RPMI7951 (cell line): ENCODE measurements at places on chromosomes 4 and X. TPM values are rescaled to one million over a fixed set of nuclear protein-coding genes. Genes with fewer than 3 reads are reported as not detected.

NR3C2 gene
- 0.10 TPM in 1 of 2 replicates, not detected in the other for total RNA-seq

DNA sequence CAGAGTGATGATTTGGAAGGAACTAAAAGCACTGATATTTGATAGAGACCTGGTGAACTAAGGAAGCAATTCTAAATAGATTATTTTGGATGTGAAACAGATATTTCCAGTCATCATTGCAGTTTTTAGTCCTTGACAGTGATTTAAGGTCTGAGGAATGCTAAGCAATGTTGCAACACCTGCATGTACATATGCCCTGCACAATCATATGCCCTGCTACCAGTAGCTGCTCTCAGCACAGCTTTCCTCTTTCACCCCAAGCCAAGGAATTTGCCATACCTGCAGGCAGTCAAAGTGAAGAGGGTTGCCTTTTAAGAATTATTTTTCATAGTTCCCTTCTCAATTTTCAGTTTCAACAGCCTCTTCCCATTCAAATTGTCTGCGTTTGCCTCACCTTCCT is 8.7 kb upstream of the FAM47A start:
- DNase-seq, result no peak

GRCh38 chr4:2891294-2891693 is 47.6 kb downstream of the ADD1 start:
- peak; percentile 9 for DNase-seq

DNA sequence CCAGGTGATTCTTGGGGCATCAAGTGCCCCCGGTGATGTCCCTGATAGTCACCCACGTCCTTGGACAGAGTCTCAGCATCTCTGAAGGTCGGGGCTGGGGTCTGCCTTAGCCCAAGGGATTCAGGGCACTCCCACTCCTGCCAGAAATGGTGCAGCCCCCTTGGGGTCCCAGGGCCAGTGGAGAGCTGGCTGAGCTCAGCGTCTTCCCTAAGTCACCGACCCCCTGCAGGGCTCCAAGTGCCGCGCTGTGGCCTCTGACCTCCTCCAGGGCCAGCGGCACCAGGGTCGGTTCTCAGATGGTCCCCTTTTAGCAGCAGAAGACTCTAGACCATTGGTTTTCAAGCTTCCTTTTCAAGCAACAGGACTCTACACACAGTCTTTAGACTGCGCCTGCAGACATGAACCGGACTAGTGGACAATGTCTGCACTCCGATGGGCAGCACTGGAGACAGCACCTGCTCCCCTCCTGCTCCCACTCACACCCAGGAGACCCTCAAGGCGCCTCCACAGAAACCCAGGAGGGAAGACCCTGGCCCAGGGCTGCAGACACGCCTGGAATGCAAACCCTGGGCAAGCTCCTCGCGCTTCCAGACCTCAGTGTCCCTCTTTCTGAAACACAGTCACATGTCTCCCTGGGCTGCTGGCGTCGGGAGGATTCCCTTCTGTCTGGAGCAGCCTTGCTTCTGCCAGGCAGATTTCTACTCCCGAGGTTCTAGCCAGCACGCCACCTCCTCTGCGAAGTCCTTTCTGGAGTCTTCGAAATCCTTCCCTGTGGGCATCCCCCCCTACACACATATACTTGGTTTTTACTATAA is 53.9 kb downstream of the ABLIM2 start:
- no peak for DNase-seq

PWWP3B gene
- not detected in 2 replicates for total RNA-seq

ENOPH1 gene
- 41.4 and 47.8 TPM in 2 replicates for total RNA-seq

DNA sequence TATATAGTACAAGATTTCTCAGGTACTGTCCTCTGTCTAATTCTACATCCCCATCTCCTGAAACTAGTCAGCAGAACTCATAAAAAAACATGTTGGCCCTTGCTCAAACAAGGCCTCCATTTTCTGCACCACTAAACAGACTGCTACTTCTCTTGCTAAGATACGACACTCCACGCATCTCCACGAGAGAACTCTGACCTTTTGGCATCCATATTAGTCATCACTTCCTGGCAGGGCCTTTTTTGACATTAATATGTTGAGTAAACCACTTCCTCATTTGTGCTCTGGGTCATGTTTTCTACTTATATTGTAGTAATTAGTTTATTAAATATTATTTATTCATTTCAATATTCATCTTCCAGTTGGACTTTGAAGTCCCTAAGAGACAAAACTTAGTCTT is 65.6 kb downstream of the DCAF8L1 start:
- DNase-seq, result peak; percentile 27

PLP1 gene
- 3.1 and 3.3 TPM in 2 replicates for total RNA-seq

DNA sequence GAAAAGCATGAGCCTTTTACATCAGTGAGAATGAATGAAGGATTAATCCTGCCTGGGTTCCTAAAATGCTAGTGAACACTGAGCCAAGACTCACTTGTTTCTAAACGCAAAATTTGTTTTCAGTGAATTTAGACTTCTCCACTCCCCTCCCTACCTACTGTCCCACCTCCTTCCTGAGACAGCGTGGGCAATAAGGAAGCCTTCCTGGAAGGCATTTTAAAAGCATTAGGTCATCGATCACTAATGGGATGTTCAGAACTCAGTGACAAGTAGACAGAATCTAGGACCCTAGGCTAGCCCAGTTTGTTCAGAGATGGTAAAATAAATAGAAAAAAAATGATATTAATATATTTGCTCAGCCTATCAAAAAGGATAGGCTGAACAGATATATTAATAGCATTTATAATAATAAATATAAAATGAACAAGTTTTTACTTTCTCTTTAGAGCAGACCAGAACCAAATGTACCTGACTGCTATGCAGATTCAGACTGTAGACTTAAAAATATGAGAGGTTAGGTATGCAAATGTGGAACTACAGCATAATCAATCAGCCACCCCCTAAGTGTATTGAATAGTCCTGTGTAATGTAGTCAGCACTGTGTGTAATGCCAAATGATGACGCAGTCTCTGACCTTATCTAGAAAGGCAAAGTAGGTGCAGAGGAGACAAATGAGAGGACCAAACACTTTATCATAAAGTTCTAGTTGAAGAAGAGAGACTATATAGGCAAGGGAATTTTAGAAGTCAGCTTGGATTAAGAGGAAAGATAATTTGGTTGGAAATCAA is 331.1 kb downstream of the GPAT3 start:
- DNase-seq, result no peak

- DNase-seq, result no peak
Measured at GRCh38 chrX:154083126-154083517, 14.4 kb downstream of the MECP2 start.

- DNase-seq, result peak; percentile 2
Measured at GRCh38 chrX:69424161-69424560, 80.0 kb upstream of the NALF2 start.

GRCh38 chr4:57023104-57023503 is 44.4 kb downstream of the POLR2B start:
- peak; percentile 92 for DNase-seq

DNA sequence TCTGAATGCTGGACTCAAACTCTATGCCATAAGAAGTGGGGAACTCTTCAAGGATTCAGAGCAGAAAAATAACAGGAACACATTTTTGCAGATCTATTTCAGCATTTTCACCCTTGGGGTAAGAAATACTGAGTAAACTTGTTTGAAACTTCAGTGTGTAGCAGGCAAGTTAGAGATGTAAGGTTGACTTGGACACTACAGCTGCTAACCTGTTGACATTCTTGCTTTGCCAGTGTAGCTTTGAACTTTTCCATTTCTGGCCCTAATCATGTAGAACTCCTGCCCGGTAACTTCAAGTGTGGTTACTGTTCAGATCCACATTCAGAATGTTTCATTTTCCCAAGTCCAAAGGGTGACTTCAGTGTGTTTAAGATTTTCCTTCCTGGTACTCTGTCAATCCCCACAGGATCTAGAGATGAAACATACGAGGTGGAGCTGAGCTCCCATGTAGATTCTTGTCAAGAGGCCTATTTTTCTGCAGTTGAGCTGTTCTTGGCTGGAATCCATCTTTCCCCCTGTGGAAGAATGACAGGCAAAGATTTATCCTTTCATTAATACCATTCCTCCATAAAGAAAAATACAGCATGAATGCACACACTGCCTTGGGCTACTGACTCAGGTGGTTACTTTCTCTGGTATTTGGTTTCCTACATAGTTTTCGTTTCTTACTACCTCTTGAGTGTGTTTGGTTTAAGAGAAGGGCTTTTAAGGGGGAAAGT is 34.1 kb downstream of the FHDC1 start:
- DNase-seq, result peak; percentile 90

TMSB15A gene
- 27.1 and 39.8 TPM in 2 replicates for total RNA-seq

DNA sequence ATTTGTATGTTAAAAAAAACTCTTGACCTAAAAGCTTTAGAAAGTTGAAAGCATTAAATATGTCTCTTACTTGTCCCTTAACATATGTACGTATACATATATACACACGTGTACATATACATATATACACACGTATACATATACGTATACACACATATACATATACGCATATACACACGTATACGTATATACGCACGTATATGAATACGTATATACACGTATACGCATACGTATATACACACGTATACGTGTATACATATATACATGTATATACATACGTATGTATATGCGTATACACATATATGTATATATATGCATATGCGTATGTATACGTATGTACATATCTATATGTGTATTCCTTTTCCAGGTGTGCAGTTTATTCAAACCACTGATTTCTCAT is 3.8 kb downstream of the KDM6A start:
- DNase-seq, result no peak

- DNase-seq, result no peak
Measured at GRCh38 chr4:130855533-130855932, 1759.6 kb downstream of the C4orf33 start.

- DNase-seq, result peak; percentile 49
Measured at GRCh38 chr4:52376132-52376704, 282.9 kb downstream of the USP46 start.

- DNase-seq, result no peak
Measured at GRCh38 chr4:115154826-115155225, 41.4 kb upstream of the NDST4 start.

DNA sequence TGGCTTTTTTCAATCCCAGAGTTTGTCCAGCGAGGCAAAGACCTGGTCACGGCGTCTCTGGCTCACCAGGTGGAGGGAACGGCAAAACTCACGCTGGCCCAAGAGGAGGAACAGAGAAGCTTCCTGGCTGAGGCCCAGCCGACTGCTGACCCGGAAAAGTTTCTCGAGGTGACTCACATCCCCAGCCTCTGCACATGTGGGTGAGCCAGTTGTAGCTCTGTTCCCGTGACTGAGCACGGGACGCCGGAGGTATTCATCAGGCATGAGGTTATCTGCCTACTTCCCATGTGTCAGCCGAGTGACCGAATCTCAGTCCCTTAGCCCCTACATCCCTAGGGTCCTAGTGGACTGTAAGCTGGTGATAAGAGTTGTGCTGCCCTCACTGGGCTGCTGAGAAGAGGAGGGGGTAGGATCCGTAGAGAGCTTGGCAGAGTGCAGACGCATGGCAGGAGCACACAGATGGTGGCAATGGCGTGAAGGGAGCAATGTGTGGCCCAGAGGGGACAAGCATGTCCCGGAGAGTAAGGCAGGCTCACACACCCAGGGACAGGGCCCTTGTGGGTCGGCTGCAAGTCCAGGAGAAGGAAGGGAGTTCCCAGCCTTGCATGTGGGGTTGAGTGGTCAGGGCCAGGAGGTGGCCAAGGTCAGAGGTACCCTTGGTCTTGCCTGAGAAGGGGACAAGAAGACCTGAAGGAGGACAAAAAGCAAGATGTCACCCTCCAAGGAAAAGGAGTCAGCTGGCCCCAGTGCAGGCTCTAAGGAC is 42.9 kb downstream of the EVC start:
- DNase-seq, result peak; percentile 88

GAGE12J gene
- not detected in 2 replicates for total RNA-seq

GRCh38 chr4:109560687-109561461 is 828 bp downstream of the MCUB start:
- DNase-seq, result peak; percentile 80
